Activated gamma-delta T cell (primary cell): ENCODE measurements at places on chromosomes 6 and 20.

GRCh38 chr20:35702051-35702823 lies 3.0 kb downstream of the ROMO1 start:
- DNase-seq, result no peak

DNA sequence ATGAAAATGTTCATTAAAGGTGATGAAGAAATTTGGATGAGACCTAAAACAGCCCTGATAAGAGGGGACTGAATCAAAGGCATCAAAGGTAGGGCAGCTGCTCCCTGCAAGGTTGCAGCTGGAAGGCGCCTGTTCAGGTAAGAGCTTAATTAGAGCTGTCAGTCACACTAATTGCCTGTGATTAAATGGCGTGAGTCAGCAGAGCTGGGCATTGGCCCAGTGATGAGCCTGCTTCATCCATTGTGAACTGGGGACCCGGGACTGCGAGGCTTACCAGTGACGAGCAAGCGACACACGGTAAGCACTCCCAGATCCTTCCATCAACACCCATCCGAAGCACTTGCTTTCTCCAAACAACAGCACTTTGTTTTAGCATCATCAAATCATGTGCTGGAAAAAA lies 621.5 kb upstream of the CDH4 start:
- no peak for DNase-seq

GRCh38 chr6:710601-711571 lies 17.9 kb upstream of the EXOC2 start:
- no peak for DNase-seq

GRCh38 chr20:58044286-58044685 lies 184.2 kb downstream of the ANKRD60 start:
- DNase-seq, result no peak

- DNase-seq, result no peak
Measured at GRCh38 chr6:104505838-104506237, 353.9 kb downstream of the HACE1 start.

- DNase-seq, result no peak
Measured at GRCh38 chr6:36924131-36924530, 30.4 kb upstream of the PI16 start.

DNA sequence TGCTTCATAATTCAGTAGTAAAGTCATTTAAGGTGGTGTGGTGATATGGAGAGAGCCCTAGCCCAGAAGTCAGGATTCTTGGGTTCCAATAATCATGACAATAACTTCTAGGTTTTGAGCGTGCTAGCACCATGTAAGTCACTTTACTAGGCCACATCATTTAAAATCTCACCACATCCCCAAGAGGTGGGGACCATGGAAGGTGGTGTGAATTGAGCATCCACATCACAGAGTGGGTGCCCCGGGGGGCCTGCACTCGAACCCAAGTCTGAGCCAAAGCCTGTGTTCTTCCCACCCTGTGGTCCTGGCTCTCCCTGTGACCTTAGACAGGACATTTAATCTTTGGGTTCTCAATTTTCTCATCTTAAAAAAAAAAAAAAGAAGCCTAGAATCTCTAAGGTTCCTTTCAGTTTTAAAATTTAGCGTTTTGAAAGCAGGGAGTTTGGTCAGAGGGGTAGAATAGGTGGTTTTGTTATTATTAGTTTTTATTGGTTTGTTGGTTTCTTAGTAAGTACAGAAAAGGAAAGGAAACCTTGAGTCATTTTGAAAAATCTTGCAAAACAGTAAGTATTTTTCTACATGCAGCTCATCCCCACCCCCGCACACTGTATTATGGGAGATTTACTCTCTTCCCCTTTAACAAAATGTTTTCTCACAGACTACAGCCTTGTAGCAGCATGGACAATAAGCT lies 26.4 kb downstream of the ARMC2 start:
- no peak for DNase-seq

DNA sequence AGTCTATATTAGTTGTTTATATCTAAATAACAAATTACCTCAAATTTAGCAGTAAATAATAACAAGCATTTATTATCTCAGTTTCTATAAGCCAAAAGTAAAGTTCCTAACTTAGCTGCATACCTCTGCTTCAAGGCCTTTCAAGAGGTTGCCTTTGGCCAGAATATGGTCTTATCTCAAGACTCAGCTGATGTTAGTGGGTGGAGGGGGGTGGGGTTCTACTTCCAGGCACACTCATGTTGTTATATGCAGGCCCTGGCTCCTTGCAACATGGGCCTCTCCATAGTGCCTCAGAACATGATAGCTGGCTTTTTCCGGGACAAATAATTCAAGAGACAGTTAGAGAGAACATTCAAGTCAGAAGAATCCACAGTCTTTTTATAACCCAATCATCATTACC lies 266.0 kb downstream of the ADGRB3 start:
- no peak for DNase-seq

GRCh38 chr20:51444922-51445438 lies 97.5 kb downstream of the NFATC2 start:
- no peak for DNase-seq

DNA sequence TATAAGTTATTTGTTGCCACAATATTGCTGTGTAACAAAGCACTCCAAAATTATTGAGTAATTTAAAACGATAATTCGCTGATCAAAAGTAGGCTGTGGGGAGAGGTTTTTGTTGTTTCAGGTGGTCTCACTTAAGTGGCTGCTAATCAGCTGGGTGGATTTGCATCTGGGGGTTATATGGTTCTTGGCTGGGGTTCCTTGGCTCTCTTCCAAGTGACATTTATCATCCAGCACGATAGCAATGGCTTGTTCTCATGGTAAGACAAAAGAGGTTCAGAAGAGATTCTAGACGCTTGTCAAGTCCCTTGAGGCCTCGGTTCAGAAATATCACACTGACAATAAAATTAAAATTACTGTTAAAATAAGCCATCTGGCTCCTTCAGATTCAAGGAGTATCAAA lies 1648.8 kb downstream of the GRIK2 start:
- no peak for DNase-seq

- DNase-seq, result no peak
Measured at GRCh38 chr6:156775717-156776116, 1.5 kb upstream of the ARID1B start.

DNA sequence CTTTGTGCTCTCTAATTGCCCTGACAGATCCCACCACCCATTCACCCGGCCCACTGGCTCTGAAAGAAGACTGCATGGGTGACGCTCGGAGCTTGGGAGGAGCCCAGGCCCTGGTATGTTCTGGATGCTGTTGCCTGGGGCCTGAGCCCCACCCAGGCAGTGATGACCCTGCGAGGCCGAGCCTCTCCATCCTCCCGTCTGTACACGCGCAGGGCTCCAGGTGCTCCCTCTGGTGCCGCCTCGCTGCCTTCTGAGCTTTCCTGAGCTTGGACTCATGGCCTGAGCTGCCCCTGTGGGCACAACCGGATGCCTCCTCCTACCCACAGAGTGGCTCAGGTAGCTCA lies 61.2 kb downstream of the STK35 start:
- no peak for DNase-seq

GRCh38 chr20:39421571-39422105 lies 459.5 kb downstream of the DHX35 start:
- DNase-seq, result no peak

DNA sequence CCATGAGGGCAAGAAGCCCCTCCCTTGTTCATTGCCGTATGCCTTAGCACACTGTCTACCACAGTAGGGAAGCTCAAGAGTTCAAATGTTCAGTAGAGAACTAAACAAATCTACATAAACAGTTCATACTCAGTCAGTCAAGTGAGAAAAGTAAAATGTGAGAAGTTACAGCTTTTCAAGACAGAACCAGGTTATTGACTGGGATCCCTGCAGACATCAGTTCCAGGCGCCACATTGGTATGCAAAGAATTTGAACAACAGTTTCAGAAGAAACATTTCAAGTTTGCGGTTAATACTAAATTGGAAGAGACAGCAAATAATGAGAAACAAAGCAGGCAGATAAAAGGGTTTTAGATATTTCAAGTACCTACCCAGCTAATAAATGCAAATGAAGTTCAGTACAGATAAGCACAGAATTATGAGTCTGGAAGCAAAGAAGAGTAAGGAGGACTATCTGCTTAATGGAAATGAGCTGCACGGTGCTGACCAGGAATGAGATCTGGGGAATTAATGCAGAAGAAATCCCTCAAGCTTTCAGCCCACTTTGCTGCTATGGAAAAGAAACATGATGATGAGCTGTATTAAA lies 246.2 kb downstream of the HACE1 start:
- no peak for DNase-seq

DNA sequence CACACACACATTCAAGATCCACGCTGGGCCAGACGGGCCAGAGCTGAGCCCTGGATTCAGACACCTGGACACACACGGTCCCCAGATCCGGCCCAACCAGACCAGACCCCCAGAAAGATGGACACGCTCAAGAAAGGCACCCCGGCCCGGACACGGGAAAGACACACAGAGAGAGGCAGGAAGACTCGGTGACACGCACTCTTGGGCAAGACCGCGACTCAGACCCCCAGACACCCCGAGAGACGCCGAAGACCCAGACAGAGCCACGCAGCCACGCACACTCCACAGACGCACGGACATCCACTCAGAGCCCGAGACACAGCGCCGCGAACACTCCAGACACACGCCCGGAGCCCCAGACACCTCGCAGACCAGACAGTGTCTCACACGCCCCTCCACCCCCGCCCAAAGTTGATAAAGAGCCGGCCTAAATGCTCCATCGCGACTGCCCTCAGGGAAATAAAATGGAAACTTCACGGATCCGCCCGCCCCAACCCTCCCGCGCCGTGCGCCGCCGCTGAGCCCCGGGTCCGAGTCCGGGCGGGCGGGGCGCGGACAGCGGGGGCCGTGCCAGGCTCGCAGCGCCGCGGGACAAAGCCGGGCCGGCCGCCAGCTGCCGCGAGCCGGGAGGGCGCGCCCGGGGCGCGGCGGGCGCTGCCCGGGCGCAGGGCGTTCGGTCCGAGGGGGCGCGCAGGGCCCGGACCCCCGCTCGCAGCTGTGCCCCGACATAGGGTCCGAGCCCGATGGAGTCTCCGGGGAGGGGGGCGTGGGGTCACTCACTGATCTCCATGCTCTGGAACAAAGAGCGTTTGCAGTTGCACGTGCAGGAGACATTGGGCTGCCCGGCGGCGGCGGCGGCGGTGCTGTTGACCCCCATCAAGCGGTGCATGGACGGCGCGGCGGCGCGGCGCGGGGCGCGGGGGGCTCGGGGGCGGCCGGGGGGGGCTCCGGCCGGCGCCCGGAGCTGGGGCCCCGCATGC lies 831 bp downstream of the PMEPA1 start:
- DNase-seq, result peak; percentile 42

GRCh38 chr6:925656-926213 lies 232.8 kb upstream of the EXOC2 start:
- DNase-seq, result no peak

GRCh38 chr6:143123081-143123480 lies 62.4 kb downstream of the AIG1 start:
- DNase-seq, result no peak

DNA sequence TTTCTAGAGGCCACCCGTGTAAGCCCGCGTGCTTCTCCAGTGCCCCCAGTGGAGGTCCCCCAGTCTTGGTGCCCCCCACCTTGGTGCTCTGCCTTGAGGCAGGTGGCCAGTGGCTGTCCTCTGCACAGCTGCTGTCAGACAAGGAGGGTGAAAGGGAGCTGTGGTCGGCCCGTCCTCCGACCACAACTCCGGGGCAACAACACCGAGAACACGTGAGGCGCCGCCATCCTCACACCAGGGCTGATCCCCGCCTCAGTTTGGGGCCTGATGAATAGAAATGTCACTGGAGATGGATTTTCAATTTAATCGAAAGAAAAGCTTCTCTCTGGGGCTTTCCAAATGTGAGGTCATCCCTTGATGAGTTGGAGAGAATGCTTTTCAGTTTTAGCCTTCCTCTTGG lies 304.6 kb downstream of the CDH4 start:
- DNase-seq, result no peak

DNA sequence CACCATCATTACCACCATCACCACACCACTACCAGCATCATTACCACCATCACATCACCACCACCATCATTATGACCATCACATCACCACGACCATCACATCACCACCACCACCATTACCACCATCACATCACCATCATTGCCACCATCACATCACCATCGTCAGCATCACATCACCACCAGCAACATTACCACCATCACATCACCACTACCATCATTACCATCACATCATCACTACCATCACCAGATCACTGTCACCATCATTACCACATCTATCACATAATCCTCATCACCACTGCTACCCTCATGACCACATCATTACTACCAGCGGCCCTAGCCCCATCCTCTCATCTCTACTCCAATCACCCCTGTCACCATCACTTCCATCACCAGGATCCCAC lies 3.5 kb upstream of the SLC22A7 start:
- DNase-seq, result no peak

DNA sequence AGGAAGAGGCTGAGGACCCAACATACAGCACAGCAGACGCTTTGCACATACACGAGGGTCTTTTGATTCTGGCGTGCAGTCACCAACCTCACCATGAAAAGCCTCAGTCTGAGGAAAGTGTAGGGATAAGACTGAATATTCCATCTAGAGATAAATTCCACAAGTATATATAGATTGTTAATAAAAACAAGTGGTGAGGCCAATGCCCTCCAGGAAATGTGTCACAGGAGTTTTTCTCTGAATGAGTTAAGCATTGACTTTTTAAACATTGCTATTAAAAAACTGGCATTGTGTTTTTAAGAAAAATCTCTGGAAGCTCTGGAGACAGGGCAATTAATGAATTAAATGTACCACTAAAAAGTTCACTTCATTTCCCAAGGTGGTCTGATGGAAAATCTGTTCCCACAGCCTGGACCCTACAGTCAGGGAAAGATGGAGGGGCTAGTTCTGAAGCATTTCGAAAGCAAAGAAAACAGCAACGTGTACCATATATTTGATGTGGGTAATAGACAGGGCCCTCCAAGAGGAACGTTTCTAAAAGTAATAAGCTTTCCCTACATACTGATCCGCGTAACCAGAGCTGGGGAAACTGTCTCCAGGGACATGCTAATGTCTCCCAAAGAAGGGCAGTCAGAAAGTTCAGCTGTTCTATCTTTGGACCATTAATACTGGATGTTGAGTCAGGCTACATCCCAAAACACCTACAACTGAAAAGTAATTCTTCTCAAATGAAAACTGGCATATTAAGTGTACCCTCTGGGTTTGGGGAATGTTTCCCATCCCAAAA lies 301.1 kb downstream of the FOXC1 start:
- DNase-seq, result no peak

- no peak for DNase-seq
Measured at GRCh38 chr6:12266571-12266970, 23.6 kb upstream of the EDN1 start.

DNA sequence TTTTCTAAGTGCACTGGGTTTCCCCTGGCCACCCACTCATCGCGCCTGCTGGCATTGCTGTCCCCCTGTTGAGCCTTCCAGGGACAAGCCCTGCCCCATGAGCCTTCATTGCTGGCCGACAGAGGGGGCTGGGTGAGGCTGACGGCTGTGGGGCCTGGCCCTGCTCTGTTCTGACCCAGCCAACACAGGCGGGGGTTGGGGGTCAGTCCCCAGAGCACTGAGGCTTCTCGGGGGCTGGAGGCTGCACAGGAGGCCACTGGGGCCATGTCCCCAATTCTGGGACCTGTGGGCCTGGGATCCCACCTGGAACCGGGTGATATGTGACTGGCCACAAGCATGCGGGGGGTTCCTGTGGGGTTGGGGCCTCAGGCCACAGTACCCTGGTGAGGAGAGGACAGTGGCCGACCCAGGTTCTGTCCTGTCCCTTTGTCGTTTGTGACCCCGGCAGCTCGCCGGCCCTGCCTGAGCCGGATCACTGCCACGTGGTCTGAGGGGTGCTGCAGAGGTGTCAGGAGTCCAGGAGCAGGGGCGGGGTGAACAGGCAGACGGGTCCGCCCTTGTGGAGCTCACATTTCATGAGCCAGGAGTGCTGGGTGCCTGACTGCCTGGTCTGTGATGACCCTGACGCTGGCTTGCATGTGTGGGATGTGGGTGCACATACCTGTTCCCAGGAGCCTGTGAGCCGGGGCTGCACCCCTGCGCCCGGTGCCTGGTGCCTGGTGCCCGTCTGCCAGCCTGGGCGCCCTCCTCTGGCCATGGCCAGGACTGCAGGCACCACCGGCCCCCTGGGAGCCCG lies 2.1 kb upstream of the COL20A1 start:
- DNase-seq, result peak; percentile 24
